ENCODE measurements at places on chromosomes 11 and 22. TPM values are rescaled to one million over a fixed set of nuclear protein-coding genes. Genes with fewer than 3 reads are reported as not detected.
A peak's percentile ranks its signal among the peaks of the same experiment; 100 is the strongest.

DNA sequence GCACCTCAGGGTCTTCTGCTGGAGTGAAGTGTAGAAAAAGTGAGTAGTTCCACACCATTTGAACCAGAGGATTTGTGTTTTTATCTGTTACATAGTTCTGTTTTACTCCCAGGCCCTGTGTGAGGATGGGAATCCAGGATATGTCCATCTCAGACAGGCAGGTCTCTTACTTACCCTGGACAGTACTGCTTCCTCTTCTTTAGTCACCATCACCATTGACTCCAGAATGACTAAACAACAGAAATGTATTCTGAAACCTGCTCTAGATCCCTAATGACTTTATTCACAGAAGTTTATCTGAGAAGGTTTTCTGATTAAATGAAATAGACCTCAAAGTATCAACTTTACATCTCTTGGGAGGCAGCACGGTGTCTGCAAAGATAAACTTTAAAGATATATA is 33.6 kb downstream of the CYP2R1 start:
- no peak overlapping the region for H3K4me3 ChIP-seq
- no peak overlapping the region for H3K27ac ChIP-seq
- H3K4me1 ChIP-seq = no peaks in the 10 kb centered on the region

- no peak overlapping the region for H3K27ac ChIP-seq
- DNase-seq = no peak
- H3K4me3 ChIP-seq = no peak overlapping the region
These were observed 3.6 kb upstream of the UBXN1 start for GRCh38 chr11:62682518-62682917.

DNA sequence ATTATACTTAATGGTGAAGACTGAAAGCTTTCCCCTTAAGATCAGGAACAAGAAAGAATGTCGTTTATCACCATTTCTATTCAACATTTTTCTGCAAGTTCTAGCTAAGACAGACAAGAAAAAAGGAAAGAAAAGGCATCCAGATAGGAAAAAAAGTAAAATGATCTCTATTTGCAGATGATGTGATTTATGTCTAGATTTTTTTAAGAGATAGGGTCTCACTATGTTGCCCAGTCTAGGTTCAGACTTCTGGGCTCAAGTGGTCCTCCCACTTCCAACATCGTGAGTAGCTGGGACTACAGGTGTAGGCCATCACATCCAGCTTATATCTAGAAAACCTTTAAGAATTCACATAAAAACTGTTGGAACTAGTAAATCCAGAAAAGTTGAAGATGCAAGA is 51.4 kb upstream of the ADORA2A start:
- no peak overlapping the region for H3K27ac ChIP-seq
- H3K4me1 ChIP-seq = peaks cover 16% of the 10 kb centered on the region
- H3K36me3 ChIP-seq = peaks cover 68% of the 10 kb centered on the region
- DNase-seq = no peak

GRCh38 chr11:90274362-90274761 is 51.5 kb upstream of the CHORDC1 start:
- DNase-seq = no peak
- no peak overlapping the region for H3K27ac ChIP-seq
- no peak overlapping the region for H3K4me3 ChIP-seq
- H3K4me1 ChIP-seq = no peaks in the 10 kb centered on the region
- no peaks in the 10 kb centered on the region for H3K36me3 ChIP-seq

DNA sequence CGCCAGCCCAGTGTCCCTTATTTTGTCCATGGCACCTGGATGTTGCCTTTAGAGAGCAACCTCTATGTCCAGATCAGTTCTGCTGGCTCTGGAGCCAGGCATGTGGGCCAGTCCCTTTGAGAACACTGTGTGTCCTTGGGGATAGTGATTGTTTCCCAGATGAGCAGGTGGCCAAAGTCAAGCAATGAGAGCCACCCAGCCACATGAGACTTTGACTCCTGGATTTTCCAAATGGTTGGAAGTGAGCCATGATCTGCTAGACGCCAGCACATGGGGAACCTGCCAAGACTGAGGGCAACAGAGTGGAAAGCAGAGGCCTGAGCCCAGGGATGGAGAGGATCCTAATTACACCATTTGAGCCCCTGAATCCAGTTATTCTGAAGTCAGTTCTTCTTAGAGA is 479.8 kb downstream of the OPCML start:
- H3K36me3 ChIP-seq = no peaks in the 10 kb centered on the region
- no peak overlapping the region for H3K27ac ChIP-seq
- peaks cover 41% of the 10 kb centered on the region for H3K27me3 ChIP-seq

DNA sequence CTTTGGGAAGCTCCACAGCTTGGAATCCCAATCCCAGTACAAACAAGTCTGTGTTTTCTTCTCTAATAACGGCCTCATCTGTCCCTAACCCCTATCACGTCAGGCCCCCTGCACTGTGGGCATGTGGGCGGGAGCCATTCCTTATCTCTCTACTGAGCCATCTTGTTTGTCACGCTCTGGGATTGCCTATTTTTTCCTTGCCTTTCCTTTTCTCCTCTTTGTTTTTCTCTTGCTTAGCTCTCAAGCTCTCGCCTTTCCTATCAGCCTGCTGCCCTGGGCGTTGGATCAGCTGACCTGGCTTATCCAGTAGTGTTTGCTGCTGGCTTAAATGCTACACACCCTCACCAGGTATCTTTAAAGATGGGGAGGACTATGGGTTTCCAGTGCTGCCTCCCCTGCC is 35.8 kb downstream of the ARHGAP1 start:
- H3K4me1 ChIP-seq = peaks cover 61% of the 10 kb centered on the region
- peak overlapping the region; percentile 88 for H3K27ac ChIP-seq
- no peaks in the 10 kb centered on the region for H3K27me3 ChIP-seq
- no peak for DNase-seq
- H3K36me3 ChIP-seq = peaks cover 87% of the 10 kb centered on the region

Gene MRPL23
- 93.6 TPM for total RNA-seq

DNA sequence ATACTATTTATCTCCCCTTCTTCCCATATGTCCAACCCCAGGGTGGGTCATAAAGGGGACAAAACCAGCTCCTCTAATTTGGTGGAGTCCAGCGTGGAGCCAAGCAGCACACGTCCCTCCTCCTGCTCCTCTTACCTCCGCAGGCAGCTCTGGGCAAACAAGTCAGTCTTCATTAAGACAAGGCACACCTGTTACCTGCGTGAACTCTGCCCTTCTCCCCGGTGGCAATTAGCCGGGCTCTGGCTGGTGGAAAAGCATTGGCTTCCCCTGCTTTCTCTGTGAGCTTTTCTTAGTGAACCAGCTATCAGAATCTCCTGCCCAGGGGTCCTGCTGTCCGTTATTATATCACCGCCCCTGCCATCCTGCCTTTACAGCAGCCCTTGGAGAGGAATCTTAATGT is 418.7 kb upstream of the CADM1 start:
- H3K27ac ChIP-seq = no peak overlapping the region
- H3K27me3 ChIP-seq = peaks cover 42% of the 10 kb centered on the region
- H3K4me3 ChIP-seq = no peak overlapping the region
- H3K36me3 ChIP-seq = no peaks in the 10 kb centered on the region

Gene ABCC8
- total RNA-seq = 1.1 TPM

GRCh38 chr11:17775035-17775348 is 40.4 kb downstream of the KCNC1 start:
- no peak overlapping the region for H3K4me3 ChIP-seq
- H3K27me3 ChIP-seq = no peaks in the 10 kb centered on the region
- no peaks in the 10 kb centered on the region for H3K36me3 ChIP-seq

Gene MMP3
- not detected for total RNA-seq

- no peak overlapping the region for H3K27ac ChIP-seq
- no peak overlapping the region for H3K4me3 ChIP-seq
- H3K27me3 ChIP-seq = no peaks in the 10 kb centered on the region
- H3K4me1 ChIP-seq = peaks cover 10% of the 10 kb centered on the region
- DNase-seq = peak; percentile 38
These were observed 136.2 kb downstream of the CD44 start for GRCh38 chr11:35274909-35275785.

DNA sequence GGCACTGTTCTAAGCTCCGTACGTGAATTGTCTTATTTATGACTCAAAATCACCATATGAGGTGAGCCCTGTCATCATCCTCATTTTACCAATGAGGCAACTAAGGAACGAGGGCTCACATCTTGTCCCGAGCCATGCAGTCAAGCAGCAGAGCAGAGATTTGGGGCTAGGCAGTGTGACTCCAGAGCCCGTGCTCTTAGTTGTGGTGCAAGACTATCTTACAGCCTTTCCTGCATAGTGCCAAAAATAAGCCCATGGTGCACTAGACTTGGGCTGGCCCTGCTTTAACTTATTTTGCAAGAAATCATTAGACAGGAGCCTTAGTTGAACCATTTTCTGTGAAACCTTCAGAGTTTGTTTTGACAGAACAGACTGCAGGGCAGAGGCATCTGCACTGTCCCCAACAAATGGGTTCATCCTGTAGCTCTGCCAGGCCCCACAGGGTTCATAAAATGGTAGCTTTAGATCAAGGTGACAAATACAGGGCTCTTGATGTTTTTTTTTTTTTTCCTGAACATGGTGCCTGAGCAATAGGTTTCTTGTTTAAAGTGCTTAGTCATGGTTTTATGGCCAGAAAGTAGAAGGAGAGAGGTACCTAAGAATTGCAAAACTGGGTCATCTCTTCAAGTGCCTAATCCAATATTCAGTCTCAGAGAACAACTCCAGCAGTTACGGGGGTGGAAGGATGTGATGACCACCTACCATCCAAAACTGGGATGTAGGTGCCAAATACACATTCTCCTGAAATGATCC is 56.6 kb downstream of the BMAL1 start:
- no peak overlapping the region for H3K4me3 ChIP-seq
- no peak for DNase-seq
- H3K36me3 ChIP-seq = no peaks in the 10 kb centered on the region
- no peak overlapping the region for H3K27ac ChIP-seq

- peaks cover 6% of the 10 kb centered on the region for H3K4me1 ChIP-seq
- H3K36me3 ChIP-seq = no peaks in the 10 kb centered on the region
- no peak overlapping the region for H3K4me3 ChIP-seq
- no peak overlapping the region for H3K27ac ChIP-seq
These were observed 212.4 kb upstream of the SESN3 start for GRCh38 chr11:95443386-95443785.

GRCh38 chr11:65958774-65959420 is 2.6 kb upstream of the SART1 start:
- no peak overlapping the region for H3K4me3 ChIP-seq
- peaks cover 30% of the 10 kb centered on the region for H3K4me1 ChIP-seq
- H3K27ac ChIP-seq = no peak overlapping the region
- DNase-seq = no peak
- H3K36me3 ChIP-seq = peaks cover 3% of the 10 kb centered on the region
- peaks cover 27% of the 10 kb centered on the region for H3K27me3 ChIP-seq

DNA sequence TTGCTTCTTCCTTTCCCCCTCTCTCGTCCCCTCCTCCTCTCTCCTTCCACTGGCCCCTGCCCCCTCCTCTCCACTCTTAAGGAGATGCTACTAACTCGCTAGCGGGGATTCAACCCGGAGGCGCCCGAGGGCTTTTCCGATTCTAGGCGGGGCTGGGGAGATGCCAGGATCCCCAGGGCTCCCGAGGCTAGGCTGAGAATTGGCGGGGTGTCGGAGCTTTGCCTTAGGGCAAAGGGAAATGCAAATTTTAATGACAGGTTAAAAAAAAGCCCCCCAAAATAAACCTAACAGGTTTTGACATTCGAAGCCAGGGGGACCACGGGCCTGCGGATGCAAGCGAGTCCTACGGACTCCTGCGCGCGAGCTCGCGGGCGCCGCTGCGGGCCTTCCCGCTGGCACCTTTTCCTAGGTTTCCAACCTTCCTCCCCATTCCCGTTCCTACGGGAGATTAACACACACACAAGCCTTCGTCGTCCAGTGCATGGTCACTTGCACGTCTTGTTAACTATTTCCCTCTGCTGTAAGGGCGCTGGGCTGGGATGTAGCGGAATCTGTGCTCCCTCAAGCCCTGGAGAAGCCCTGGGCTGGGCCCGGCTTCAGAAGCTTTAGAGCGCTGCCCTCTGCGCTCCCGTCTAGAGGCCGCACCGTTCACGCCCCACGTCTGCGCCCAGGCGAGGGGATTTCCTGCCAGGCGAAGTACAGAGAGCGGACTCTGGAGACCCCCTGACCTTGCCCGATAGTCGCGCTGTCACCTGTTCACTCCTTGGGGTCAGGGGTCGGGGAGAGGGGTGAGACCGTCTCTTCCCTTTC is 729 bp upstream of the ALX4 start:
- H3K36me3 ChIP-seq = no peaks in the 10 kb centered on the region
- no peak overlapping the region for H3K27ac ChIP-seq
- no peak for DNase-seq
- H3K4me1 ChIP-seq = peaks cover 35% of the 10 kb centered on the region
- H3K27me3 ChIP-seq = peaks cover 100% of the 10 kb centered on the region
- peak overlapping the region; percentile 65 for H3K4me3 ChIP-seq

Gene LRRC4C
- 0.41 TPM for total RNA-seq

DNA sequence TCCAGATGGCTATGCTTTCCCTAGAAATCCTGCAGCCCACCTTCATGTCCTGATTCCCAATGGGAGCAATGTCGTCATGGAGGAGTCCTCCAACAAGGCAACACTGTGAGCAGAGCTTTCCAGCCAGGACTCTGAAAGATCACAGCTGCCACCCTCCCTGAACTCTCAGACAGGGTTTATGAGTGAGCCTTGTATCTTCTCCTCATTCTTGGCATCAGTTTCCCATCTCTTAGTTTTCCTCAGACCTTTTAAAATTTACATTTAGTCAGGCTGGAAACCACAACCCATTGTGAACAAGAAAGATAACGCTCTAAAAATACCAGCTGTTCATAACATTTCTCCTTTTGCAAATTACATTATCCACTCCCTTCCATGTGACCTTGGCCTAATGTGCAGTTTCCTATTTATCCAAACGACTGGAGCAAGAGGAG is 15.6 kb upstream of the LYVE1 start:
- H3K27me3 ChIP-seq = no peaks in the 10 kb centered on the region
- peaks cover 4% of the 10 kb centered on the region for H3K36me3 ChIP-seq
- DNase-seq = no peak

DNA sequence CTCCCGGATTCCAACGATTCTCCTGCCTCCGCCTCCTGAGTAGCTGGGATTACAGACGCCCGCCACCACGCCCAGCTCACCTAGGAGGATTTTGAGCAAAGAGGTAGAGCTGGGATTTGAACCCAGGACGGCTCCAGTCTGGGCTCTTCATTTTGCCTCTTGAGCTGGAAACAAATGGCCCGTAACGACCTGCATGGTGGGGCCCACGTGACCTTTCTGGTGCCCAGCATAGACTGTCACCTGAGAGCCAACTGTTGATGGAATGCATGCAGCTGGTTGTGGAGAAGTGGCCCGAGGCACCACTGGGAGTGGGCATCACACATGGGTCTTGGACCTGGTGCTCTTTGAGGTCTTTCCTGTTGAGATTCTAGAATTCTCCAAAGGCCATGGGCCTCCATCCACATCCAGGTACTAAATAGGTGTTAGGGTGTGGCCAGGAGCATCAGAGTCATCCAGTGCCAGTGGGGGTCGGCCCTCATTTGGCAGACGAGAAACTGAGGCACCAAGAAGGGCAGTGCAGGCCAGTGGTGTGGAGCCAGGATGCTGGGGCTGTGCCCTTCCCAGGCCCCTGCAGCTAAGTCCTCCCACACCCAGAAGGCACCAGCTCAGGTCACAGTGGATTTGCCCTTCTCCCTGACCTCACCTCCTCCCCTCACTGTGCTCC is 3.9 kb downstream of the ATF4 start:
- no peak for DNase-seq
- peak overlapping the region; percentile 99 for H3K27ac ChIP-seq

Gene DENND5A
- 117 TPM for total RNA-seq

DNA sequence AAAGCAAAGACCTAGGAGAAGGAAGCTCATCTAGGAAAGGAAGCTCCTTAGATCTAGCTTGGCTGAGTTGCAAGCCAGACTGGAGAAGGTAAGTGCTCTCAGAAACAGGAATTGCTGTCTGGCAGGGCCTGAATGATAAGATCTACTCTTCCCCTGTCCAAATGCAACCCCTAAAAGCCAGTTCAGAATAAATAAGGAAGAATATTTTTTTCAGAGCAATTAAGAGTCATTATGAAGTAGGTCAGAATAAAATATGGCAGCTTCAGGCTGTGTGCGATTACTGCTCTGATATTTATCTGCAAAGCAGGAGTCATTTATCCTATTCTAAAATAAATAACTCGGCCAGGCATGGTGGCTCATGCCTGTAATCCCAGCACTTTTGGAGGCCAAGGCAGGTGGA is 82.1 kb downstream of the PIWIL4 start:
- peaks cover 19% of the 10 kb centered on the region for H3K4me1 ChIP-seq
- no peak overlapping the region for H3K27ac ChIP-seq
- H3K4me3 ChIP-seq = no peak overlapping the region
